ENCODE measurements at places on chromosomes 16 and 17.
A peak's percentile ranks its signal among the peaks of the same experiment; 100 is the strongest.

- no peaks in the 10 kb centered on the region for H3K4me1 ChIP-seq
- H3K4me3 ChIP-seq: no peak overlapping the region
- no peaks in the 10 kb centered on the region for H3K36me3 ChIP-seq
- H3K27me3 ChIP-seq: no peaks in the 10 kb centered on the region
- no peak for DNase-seq
- H3K27ac ChIP-seq: no peak overlapping the region
These were observed 314.7 kb downstream of the CDH8 start for GRCh38 chr16:61721544-61721943.

- DNase-seq: no peak
- no peak overlapping the region for H3K27ac ChIP-seq
- no peaks in the 10 kb centered on the region for H3K36me3 ChIP-seq
These were observed 45.1 kb downstream of the MYH11 start for GRCh38 chr16:15811481-15812400.

GRCh38 chr17:27746881-27747280 lies 53.4 kb downstream of the NOS2 start:
- H3K36me3 ChIP-seq: no peaks in the 10 kb centered on the region
- no peak overlapping the region for H3K4me3 ChIP-seq
- H3K4me1 ChIP-seq: no peaks in the 10 kb centered on the region
- H3K27ac ChIP-seq: no peak overlapping the region
- no peak for DNase-seq

GRCh38 chr16:82344157-82344556 lies 174.1 kb upstream of the MPHOSPH6 start:
- no peaks in the 10 kb centered on the region for H3K27me3 ChIP-seq
- H3K36me3 ChIP-seq: no peaks in the 10 kb centered on the region
- H3K4me1 ChIP-seq: no peaks in the 10 kb centered on the region
- DNase-seq: peak; percentile 35
- no peak overlapping the region for H3K4me3 ChIP-seq
- H3K27ac ChIP-seq: no peak overlapping the region

GRCh38 chr17:56284482-56284881 lies 131.2 kb downstream of the ANKFN1 start:
- no peak for DNase-seq
- no peak overlapping the region for H3K4me3 ChIP-seq
- no peaks in the 10 kb centered on the region for H3K36me3 ChIP-seq
- no peak overlapping the region for H3K27ac ChIP-seq
- H3K4me1 ChIP-seq: no peaks in the 10 kb centered on the region
- no peaks in the 10 kb centered on the region for H3K27me3 ChIP-seq

- H3K27ac ChIP-seq: no peak overlapping the region
- H3K4me1 ChIP-seq: no peaks in the 10 kb centered on the region
These were observed 534.1 kb downstream of the GRIN2A start for GRCh38 chr16:9647981-9648701.

- H3K36me3 ChIP-seq: no peaks in the 10 kb centered on the region
- DNase-seq: no peak
- H3K27ac ChIP-seq: no peak overlapping the region
These were observed 1.2 kb upstream of the MPP3 start for GRCh38 chr17:43834106-43834505.

DNA sequence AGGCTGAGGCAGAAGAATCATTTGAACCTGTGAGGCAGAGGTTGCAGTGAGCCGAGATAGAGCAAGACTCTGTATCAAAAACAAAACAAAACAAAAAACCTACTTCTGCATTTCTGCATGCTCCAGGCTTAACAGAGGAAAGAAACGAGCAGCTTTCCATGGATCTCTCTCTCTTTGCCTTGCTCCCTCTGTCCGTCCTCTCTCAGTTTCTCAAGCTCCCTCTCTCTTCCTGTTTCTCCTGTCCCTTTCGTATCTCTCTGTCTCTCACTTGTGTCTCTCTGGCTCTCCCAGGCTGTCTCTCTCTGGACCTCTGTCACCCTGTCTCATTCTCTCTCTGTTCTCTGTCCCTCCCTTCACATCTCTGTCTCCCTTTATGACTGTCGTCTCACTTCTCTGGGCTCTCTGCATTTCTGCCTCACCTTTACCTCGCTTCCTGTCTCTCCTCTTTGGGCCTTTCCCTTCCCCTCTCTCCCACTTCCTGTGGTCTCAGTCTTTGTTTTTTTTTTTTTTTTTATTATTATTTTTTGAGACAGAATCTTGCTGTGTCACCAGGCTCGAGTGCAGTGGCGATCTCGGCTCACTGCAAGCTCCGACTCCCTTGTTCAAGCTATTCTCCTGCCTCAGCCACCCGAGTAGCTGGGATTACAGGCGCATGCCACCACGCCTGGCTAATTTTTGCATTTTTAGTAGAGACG lies 4.1 kb upstream of the PITPNA start:
- no peak for DNase-seq
- H3K36me3 ChIP-seq: no peaks in the 10 kb centered on the region
- H3K4me1 ChIP-seq: peaks cover 8% of the 10 kb centered on the region
- no peak overlapping the region for H3K4me3 ChIP-seq

- no peaks in the 10 kb centered on the region for H3K4me1 ChIP-seq
- H3K27ac ChIP-seq: no peak overlapping the region
- H3K4me3 ChIP-seq: no peak overlapping the region
- no peak for DNase-seq
- no peaks in the 10 kb centered on the region for H3K27me3 ChIP-seq
These were observed 42.5 kb downstream of the DNAH17 start for GRCh38 chr17:78534492-78535272.

- H3K36me3 ChIP-seq: no peaks in the 10 kb centered on the region
- no peaks in the 10 kb centered on the region for H3K27me3 ChIP-seq
- H3K27ac ChIP-seq: peak overlapping the region; percentile 77
- peaks cover 35% of the 10 kb centered on the region for H3K4me1 ChIP-seq
These were observed 29.6 kb downstream of the XPO6 start for GRCh38 chr16:28182183-28182582.

- no peak for DNase-seq
- H3K27me3 ChIP-seq: no peaks in the 10 kb centered on the region
- no peaks in the 10 kb centered on the region for H3K36me3 ChIP-seq
These were observed 177.1 kb upstream of the MAF start for GRCh38 chr16:79777679-79778078.

GRCh38 chr16:1057252-1057932 lies 15.2 kb upstream of the SSTR5 start:
- H3K4me1 ChIP-seq: no peaks in the 10 kb centered on the region
- no peaks in the 10 kb centered on the region for H3K27me3 ChIP-seq
- H3K36me3 ChIP-seq: no peaks in the 10 kb centered on the region
- H3K27ac ChIP-seq: no peak overlapping the region
- H3K4me3 ChIP-seq: no peak overlapping the region

DNA sequence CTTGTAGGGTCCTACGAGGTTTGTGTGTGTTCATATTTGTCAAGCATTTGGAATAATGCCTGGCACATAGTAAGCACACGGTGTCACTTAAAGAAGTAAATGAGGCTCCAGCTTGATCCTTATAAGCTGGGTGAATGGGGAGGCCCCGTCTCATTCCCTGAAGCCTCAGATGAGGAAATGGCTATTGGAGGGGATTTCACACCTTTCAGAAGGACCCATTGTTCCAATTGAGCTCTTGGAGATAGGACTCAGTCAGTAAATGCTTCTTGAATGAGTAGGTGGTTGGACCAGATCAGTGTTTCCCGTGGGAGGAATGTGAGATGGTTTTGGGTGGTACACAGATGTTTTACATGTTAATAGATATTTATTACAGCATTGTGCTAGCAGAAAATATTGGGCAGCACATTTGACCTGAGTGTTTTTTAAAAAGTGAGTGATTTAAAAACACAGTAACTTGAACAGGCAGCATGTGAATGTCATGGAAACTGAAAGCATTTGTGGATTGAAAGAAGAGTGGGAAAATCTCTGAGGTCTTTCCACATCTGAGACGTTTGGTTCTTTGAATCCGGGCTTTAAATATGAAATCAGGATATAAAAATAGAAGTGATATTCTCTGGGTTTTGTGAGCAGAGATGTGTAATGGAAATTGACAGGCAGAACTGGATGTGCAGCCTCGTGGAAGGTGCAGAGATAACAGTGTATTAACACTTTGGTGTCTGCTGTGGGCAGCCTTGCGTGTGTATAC lies 36.4 kb upstream of the ARHGAP17 start:
- H3K27me3 ChIP-seq: no peaks in the 10 kb centered on the region
- no peak for DNase-seq
- H3K4me1 ChIP-seq: peaks cover 33% of the 10 kb centered on the region

DNA sequence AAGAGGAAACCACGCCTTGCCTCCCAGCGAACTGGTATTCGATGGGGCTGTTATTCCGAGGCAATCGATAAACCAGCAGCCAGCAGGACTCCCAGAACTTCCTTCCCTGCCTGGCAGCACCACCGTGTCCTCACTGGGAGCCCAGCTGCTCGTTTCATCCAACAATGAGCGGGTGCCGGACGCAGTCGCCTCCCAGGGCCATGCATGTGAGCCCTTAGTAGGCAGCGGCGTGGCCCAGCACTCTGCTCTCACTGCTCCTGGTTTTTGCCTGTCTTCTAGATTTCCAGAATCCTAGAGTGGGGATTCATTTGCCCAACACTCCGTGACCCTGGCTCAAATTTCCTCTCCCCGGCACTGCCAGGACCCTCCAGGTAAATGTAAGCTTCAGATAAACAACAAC lies 29.1 kb upstream of the RASD1 start:
- H3K27ac ChIP-seq: no peak overlapping the region
- H3K4me1 ChIP-seq: no peaks in the 10 kb centered on the region
- no peaks in the 10 kb centered on the region for H3K36me3 ChIP-seq

- no peak for DNase-seq
- H3K27me3 ChIP-seq: no peaks in the 10 kb centered on the region
- no peak overlapping the region for H3K4me3 ChIP-seq
- H3K36me3 ChIP-seq: no peaks in the 10 kb centered on the region
- H3K4me1 ChIP-seq: peaks cover 48% of the 10 kb centered on the region
These were observed 50.5 kb upstream of the ZNF750 start for GRCh38 chr17:82890339-82890730.

DNA sequence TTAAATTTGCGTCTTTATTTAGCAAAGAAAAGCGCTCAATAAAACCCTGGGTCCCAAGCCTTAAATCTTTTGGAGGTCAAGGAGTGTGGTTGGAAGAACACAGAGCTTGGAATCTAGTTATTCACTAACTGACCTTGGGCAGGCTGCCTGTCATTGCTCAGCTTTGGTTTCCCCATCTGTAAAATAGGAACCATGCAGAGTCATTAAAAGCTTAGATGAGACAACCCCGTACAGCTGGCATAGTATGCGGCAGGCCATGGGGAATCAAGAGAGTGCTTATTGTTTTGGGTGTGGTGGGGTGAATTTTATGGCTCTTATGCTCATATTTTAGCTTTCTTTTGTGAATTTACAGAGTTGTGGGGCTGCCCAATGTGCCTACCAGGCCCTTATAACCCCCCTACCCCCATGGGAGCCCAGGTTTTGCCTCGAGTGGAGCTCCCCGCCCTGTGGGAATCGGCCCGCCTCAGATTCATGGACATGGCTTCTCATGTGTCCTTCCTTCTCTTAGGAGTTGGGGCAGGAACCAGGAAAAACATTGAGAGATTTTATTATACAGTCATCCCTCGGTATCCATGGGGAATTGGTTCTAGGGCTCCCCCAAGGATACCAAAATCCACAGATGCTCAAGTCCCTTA lies 113.5 kb downstream of the CLEC16A start:
- no peak overlapping the region for H3K4me3 ChIP-seq
- peaks cover 5% of the 10 kb centered on the region for H3K4me1 ChIP-seq
- no peaks in the 10 kb centered on the region for H3K27me3 ChIP-seq
- DNase-seq: no peak

DNA sequence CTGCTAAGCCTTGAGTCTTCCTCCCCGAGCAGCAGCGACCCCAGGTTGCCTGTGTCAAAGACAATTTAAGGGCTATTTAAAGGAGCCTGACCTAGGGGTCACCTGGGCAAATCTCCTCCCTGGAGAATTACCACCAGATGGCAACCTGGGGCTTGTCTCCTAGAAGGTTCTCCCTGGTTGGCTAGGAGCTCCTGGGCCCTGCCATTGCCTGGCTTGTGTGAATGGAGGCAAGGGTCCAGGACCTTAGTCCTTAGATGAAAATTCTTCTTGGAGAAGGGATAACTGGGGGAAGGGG lies 51.3 kb upstream of the TAC4 start:
- no peak overlapping the region for H3K4me3 ChIP-seq
- peaks cover 83% of the 10 kb centered on the region for H3K4me1 ChIP-seq
- peak overlapping the region; percentile 58 for H3K27ac ChIP-seq
- no peaks in the 10 kb centered on the region for H3K27me3 ChIP-seq
- DNase-seq: peak; percentile 92

DNA sequence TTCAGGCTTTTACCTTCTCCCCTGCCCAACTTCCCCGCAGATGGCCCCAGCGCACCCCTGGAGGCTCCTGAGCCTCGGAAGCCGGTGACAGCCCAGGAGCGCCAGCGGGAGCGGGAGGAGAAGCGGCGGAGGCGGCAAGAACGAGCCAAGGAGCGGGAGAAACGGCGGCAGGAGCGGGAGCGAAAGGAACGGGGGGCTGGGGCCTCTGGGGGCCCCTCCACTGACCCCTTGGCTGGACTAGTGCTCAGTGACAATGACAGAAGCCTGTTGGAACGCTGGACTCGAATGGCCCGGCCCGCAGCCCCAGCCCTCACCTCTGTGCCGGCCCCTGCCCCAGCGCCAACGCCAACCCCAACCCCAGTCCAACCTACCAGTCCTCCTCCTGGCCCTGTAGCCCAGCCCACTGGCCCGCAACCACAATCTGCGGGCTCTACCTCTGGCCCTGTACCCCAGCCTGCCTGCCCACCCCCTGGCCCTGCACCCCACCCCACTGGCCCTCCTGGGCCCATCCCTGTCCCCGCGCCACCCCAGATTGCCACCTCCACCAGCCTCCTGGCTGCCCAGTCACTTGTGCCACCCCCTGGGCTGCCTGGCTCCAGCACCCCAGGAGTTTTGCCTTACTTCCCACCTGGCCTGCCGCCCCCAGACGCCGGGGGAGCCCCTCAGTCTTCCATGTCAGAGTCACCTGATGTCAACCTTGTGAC lies 3.6 kb downstream of the MAPK7 start:
- H3K36me3 ChIP-seq: peaks cover 5% of the 10 kb centered on the region
- no peaks in the 10 kb centered on the region for H3K27me3 ChIP-seq
- peaks cover 11% of the 10 kb centered on the region for H3K4me1 ChIP-seq
- no peak overlapping the region for H3K27ac ChIP-seq

DNA sequence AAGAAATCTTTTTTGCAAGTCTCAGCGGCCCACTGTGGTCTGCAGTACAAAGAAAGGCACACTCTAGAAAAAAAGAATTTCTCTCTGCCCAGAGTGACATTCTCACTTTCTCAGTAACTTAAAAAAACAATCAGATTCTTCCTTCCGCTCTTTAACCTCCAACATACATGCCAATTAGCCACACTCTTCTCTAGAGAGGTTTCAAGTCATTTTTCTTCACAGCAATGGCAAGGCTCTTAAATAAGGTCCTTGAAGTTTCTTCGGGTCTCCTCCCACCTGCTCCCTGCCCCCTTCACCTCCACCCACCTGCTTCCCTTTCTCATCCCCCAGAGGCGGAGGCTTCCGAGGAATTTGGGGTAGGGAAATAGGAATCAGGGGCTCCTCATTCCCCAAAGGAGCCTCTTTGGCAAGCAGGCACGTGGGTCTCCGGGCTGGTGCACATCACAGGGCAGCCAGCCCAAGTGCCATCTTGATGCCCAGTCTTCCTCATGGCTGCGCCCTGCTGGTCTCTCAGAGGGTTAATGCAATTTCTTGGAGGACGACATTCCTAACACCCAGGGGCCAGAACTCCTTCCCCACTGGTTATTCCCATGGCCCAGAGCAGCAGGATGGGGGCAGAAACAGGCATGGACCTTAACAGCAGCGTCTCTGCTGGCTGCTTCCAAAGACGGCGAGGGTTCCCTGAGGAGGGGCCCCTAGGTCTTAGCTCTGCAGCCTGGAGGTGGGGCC lies 855 bp upstream of the MEOX1 start:
- no peaks in the 10 kb centered on the region for H3K27me3 ChIP-seq
- H3K4me3 ChIP-seq: no peak overlapping the region
- no peaks in the 10 kb centered on the region for H3K36me3 ChIP-seq
- DNase-seq: peak; percentile 62
- H3K4me1 ChIP-seq: peaks cover 76% of the 10 kb centered on the region
- H3K27ac ChIP-seq: peak overlapping the region; percentile 86

Measured in Caco-2 (cell line).